ENCODE measurements at places on chromosomes 2 and 18.

- DNase-seq = peak; percentile 52
These were observed 52.0 kb downstream of the ANKRD12 start for GRCh38 chr18:9188359-9189231.

GRCh38 chr2:140808820-140809219, 1322.0 kb downstream of the LRP1B start:
- peak; percentile 4 for DNase-seq

GRCh38 chr2:65554765-65555591, 122.6 kb upstream of the SPRED2 start:
- DNase-seq = no peak

DNA sequence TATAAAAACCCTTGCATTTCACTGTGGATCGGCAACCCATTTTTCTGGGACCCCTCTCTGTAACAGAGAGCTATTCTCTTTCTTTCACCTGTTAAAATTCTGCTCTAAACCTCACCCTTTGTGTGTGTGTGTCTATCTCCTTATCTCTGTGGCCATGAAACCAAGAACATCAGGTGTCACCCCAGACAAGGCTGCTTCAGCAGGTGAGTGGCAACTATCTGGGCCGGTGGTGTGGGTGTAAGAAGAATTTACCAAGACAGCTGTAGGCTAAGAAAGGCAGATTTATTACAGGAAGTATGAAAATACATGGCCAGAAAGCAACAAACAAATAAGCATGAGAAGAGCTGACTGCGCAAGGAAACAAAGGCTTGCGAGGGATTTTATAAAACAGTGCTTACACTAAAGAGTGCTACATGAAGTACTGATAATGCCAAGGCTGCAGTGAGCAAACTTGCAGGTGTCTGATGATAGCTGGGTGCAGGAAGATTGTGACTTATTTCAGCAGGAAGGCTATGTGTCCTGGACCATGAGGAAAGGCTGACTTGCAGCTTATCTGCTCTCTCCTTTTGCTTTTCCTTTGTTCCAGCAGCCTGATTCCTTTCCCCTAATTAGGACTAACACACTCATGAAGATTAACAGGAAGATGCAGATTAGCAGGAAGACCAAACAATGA, 421.1 kb downstream of the PTH2R start:
- DNase-seq = no peak

DNA sequence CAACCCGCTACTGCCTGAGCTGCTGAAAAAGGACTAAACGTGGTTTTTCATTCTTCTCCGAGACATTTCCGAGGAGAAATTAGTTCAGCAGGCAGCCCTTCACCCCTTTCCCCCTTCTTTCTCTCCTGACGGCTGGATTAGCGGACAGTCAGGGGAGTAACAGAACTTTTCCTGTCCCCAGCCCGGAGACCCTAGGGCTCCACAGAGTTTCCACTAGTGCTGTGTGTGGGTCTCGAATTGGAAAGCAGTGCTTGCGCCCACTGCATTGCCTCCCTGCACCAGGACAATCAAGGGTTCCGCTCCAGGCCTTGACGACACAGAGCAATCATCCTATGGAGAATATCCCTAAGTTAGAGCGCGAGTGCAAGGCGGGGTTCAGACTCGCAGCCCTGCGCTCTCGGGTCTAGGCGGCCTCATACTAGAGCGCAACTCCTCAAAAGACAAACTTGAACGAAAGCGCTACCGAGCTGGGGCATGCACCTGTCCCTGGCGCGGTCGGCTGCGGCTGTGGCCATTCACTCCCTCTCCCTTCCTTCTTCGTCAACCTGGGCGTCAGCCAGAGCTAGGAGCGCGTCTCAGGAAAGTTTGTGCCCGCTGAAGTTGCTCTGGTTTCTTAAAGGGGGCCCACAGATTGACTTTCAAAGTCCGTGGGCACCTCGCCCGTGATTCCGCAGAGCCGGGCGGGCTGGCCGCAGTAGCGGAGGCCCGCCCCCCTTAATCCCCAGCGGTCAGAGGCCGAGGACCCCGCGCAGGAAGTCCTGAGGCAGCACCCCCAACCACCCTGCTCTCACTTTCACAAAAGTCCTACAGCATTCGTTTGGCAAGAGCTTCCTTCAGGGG, 801 bp downstream of the OSR1 start:
- no peak for DNase-seq

DNA sequence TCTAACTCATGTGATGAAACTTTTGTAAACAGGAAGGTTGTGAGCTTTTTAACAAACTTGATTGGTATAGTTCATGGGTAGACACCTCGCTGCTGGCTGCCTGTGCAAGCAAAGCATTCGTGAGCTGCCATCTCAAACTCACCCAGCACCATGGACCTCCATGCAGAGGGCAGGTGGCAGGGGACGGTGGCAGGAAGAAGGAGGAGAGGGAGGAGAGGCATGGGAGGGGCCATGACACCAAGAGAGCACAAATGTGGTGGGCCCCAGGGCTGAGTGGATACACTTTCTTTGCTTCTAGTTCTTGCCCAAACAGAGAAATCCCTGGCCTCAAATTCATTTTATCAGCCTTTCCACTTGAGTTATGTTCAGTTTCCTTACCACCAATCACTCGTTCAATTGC, 29.1 kb downstream of the AFG3L2 start:
- no peak for DNase-seq

- no peak for DNase-seq
These were observed 235.3 kb upstream of the PXDN start for GRCh38 chr2:1979569-1979968.

Data from endothelial cell of umbilical vein (primary cell).